Left cardiac atrium (tissue), 4 donors: ENCODE measurements at places on chromosomes 1 and 21.

DNA sequence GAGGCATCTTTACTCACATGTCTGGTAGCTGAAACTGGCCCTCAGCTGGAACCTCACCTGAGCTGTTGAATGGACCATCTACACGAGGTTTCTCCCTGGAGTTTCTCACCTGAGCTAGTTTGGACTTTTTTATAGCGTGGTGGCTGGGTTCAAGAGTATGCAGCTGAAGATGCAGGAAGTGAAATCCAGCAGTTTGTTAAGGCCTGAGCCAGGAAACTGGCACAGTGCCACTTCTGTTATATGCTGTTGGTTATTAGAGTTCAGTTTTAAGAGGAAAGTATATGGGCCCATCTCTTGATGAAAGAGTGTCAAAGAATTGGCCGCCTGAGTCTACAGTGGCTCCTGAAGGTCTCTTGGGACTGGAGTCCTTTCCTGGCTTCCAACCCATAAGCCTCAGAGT, 35.6 kb downstream of the STUM start:
- DNase-seq: no peak

DNA sequence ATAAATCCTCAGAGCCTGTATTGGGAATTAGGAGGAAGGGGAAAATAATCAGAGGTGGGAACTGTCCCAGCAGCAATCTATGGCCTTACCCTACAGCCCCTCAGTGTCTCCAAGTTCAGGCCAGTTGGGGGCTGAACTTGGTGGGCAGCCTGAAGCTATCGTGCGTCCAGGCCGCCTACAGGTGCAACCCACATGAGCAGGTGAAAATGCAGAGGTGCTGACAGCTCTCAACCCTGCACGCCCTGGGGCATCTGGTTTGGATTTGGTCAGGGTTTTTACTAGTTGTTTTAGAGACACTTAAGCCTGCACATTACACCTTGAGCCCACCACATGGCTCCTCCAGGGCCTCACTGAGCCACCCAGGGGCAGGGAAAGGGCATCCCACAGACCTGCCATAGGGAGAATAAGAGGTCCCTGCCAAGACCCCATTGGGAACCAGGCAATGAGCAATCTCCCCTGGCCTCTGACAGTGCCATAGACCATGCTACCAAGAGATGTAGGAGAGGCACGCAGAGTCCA, 209.5 kb downstream of the FOXD2 start:
- DNase-seq: no peak

- DNase-seq: no peak
Measured at GRCh38 chr1:117467336-117467735, 100.1 kb downstream of the MAN1A2 start.

DNA sequence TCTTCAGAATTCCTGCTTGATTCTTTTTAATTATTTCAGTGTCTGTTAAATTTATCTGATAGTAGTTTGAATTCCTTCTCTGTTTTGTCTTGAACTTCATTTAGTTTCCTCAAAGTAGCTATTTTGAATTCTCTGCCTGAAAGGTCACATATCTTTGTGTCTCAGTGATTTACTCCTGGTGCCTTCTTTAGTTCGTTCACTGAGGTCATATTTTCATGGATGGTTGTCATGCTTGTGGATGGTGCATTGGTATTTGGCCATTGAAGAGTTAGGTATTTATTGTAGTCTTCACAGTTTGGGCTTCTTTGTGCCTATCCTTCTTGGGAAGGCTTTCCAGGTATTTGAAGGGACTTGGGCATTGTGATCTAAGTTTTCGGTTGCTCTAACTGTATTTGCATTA, 267.9 kb downstream of the HHAT start:
- no peak for DNase-seq

DNA sequence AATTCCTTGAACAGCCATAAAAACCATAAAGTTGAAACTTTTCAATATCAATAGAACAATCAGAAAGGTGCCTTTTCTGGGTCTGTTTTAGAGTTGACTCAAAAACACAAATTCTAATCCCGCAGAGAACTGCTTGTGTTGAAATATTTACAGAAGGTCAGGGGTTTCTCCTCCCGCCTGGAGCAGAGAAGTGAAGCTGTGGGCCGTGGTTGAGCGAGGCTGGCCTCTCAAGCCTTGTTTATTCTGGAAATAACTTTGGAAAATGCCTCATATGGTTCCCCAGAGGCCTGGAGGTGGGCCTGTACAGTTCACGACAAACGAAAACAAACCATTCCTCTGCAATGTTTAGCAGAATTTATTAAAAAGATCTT, 90.8 kb upstream of the ERRFI1 start:
- peak; percentile 69 for DNase-seq

GRCh38 chr1:59107516-59107915, 189.4 kb upstream of the FGGY start:
- peak; percentile 59 for DNase-seq

GRCh38 chr1:75264112-75264511, 129.9 kb downstream of the LHX8 start:
- DNase-seq: no peak

DNA sequence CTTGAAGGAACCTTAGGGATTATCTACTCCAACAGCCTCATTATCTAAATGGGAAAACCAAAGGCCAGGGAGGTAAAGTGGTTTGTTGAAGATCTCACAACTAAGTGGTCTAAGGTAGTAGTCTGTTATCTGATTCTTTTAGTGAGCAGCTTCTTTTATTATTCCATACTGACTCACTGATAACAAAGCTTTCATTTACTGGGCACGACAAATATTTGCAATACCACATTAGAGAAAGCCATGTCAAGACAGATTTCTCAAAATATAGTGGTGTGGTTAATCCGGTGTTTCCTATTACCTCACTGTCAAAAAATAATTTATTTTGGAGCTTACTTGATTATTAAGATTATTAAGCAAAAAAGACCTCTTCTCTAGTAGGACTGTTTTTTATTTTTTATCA, 369.1 kb downstream of the S1PR1 start:
- DNase-seq: no peak

DNA sequence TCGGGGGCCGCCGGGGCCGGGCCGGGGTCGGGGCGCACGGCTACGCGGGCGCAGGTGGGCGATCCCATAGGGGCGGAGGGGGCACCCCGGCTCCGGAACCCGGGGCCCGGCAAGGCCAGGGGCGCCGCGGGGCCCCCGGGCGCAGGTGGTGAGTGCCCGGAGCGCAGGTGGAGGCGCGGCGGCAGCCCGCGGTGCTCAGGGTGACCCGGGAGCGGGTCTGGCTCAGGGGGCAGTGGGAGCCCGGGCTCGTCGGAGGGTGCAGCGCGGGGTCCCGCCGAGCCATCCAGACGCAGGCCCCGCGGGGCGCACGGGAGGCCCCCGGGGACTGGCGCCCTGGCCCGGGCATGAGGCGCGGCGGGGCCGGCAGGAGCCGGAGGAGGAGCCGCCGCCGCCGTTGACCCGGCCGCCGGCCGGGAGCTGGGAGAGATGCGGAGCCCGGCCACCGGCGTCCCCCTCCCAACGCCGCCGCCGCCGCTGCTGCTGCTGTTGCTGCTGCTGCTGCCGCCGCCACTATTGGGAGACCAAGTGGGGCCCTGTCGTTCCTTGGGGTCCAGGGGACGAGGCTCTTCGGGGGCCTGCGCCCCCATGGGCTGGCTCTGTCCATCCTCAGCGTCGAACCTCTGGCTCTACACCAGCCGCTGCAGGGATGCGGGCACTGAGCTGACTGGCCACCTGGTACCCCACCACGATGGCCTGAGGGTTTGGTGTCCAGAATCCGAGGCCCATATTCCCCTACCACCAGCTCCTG, 489 bp downstream of the CELSR2 start:
- DNase-seq: peak; percentile 22

- DNase-seq: no peak
Measured at GRCh38 chr1:11474826-11475225, 4.1 kb upstream of the DISP3 start.

GRCh38 chr1:83596331-83596730, 402.6 kb downstream of the TTLL7 start:
- DNase-seq: no peak

- DNase-seq: no peak
Measured at GRCh38 chr1:7441143-7441841, 329.8 kb upstream of the VAMP3 start.

DNA sequence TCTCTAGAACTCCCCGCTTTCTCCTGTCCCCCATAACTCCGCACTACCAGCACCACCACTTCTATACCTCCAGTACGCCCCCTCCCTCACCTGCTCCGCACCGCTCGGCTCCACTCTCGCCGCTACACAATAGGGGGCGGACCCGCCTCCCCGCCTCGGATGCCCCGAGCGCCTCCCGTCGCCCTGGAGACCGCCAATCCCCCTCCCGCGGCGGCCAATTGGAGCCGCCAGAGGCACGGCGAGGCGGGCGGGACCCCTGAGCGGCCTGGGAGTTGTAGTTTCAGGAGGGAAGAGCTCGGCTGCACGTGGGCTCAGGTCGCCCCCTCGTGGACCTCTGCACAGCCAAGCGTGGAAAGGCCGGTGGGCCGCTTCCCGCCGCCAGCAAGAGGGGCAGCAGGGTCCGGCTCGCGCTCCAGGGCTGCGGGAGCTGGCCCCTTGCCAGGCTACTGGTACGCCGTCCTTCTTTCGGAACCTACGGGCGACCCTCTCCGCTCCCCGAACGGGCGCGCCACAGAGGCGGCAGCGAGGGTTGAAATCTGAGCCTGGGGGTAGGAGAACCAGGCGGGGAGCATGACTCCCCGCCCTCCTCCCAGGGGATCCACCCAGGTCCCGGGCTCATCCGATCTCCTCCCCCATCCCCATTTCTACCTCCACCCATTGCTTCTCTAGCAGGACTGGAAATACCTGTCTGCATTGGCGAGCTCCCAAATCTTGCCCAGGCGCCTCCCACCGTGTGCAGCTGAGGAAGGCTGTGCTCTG, at the start of gene IGSF9:
Gene IGSF9, minus strand, starts transcription at position 131 of the 759 bp plus-strand sequence. CDS start 2,159 bp downstream, outside the sequence.
- DNase-seq: peak; percentile 91

GRCh38 chr1:163055531-163055930, 13.6 kb upstream of the RGS4 start:
- DNase-seq: no peak

DNA sequence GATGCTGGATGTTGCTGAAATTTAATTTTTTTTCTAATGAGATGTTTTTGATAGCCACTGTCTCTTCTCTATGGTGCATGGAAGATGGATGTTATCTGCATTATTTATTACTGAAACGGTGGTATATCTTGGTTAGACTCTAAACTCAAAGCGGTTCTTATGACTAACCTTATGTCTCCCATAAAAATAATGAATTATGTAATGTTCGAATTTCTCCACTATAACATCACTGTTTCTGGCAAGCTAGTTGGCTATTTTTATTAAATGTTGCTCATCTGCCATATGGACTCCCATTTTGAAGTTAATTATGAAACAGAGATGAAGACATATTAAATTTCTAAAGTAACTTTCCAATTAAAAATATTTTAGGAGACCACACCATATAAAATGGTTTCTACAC, 808.6 kb upstream of the ADGRL4 start:
- no peak for DNase-seq

DNA sequence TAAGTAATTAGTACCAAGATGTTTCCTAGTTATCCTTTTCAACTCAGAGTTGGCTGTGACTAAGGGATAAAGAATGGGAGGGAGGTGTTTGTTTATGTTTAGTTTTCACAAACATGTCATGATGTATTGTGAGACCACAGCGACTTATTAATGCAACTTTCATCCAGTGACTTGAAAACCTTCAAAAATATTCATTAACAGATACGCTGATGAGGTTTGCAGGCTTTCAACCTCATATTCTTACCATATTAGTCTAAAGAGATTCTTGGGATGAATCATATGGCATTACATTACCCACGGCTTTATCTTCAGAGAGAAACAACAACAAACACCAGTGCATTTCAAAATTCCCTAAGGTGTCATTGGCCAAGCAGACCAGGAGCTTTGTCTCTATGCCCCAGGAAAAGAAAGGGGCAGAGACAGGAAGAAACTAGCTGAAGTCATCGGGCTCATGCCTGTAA, 36.4 kb downstream of the PALMD start:
- no peak for DNase-seq

- no peak for DNase-seq
Measured at GRCh38 chr1:41566969-41567368, 82.5 kb upstream of the EDN2 start.

GRCh38 chr1:29789221-29789909, 553.0 kb downstream of the PTPRU start:
- no peak for DNase-seq

DNA sequence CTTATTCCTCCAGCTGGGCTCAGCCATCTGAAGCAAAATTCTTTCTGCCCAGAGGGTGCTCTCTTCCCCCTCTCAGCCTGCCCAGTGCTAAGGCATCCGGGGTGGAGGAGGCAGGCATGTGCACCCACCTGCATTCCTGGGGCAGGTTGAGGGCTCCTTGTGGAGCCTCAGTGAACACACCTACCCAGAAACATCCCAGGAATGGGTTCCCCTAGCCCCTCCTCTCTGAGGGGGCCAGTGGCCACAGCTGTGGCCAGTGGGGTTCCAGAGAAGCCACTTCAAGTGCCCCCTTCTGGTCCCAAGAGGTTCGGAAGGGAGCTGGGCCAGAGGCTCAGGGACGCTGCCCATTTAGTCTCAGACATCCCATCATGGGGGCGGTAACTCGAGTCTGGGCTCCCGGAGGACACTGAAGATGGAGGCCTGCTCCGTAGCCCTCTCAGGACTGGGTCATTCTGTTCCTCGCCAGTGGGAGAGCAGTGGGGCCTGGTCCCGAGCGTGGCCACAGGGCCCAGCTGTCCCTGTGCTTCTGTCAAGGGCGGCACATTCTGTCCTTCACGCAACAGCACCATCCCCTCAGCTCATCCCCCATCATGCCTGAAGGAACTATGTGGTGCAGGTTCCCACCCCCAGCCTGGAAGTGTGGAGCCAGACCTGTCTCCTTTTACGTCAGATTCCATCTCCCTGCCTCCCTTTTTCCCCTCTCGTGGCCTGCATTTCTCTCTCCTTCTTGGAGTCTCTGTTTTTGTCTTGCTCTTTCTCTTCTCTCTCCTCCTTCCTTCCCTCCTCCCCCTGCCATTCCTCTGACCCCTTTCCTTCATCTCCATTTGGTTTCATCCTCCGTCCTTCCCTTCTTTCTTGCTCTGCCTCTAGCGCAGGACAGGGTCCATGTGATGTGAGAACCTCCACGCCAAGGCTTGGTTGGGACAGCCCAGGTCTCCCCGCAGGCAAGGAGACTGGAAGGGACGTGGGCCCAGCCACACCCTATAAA, 49.6 kb upstream of the KDM4A start:
- no peak for DNase-seq

DNA sequence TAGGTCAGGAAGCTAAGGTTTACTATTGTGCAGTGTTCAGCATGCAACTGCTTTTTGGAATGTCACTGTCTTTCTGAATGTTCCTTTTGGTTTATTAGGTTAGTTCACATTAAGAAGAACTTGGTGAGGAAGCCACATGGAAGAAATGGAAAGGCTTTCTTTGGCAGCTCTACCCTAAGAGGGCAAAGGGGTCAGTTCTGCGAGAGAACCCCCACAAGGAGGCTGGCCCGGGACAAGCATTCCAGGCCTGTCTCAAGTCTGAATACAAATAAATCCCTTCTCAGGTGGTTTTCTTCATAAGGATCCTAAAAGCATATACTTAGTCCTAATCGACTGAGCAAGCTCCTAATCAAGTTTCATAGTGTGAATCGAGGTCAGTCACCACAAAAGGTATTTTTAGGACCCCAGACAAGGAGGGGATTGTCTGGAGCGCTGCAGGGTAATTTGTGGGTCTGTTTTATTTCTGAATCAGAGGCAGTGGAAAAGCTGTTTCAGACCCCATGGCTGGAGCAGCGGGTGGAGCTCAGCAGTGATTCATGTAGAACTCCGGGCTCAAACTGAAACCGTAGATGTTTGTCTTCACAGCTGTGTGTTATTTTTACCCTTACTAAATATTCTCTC, 63.3 kb downstream of the ERG start:
- DNase-seq: no peak
